ENCODE measurements at places on chromosomes 1 and 21.

DNA sequence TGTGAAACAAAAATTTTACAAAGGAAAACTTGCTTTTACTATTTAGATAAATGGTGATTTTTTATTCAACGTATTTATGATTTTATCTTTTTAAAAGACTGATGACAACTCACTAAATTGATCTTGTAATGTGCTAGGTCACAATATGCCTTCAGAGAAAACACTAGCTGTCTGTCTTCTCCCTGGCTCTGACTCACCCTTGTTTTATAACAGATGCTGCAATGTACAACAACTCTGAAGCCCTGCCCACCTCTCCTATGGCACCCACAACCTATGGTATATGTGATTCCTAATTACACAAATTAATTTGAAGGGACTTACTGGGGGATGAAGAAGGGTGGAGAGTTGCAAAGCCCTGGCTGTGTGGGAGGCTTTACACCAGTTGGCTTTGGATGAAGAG lies 24.7 kb upstream of the HSD17B7 start:
- no peak for DNase-seq

GRCh38 chr1:198122693-198123092 lies 34.1 kb upstream of the NEK7 start:
- no peak for DNase-seq

DNA sequence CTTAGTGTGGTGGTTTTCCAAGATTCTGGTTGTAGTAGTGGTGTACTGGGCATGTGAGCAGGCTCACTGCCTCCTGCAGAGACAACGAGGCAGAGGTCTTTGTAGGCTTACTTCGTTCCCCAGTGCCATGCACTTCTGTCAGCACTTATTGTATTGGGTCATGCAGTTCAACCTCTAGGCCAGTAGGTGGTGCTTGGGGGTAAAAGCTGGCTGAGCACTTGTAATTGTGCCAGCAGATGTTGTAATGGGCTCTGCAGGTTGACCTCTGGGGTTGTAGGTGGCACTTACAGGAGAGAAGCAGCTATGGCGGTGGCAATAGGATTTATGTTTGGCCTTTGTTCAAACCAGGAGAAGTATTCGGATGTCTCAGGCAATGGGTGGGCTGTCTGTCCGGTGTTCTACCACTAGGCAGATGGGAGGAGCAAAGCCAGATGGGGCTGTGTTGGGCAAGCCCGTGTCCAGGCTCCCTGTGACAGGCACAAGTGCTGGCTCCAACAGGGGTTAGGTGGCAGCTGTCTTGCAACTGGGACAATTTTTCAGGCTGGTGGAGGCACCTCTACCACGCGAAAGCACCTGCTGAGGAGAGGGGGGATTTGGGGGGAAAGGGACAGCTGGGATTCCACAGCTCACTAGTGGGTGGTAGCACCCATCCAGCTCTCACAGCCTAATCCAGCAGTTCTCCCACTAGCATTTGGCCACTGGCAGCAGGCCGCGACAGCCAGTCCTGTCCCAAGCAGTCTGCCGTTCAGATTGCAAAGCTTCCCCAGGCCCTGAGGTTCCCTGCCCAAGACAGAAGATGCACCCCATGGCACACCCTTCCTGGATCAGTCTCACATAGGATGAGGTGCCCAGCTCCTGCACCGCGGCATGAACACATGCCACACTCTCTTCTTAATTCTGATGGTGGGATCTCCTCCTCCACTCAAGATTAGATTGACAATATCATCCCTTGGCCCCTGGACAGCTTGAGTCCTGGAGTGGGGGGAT lies 274.5 kb downstream of the CTH start:
- DNase-seq = peak; percentile 92

DNA sequence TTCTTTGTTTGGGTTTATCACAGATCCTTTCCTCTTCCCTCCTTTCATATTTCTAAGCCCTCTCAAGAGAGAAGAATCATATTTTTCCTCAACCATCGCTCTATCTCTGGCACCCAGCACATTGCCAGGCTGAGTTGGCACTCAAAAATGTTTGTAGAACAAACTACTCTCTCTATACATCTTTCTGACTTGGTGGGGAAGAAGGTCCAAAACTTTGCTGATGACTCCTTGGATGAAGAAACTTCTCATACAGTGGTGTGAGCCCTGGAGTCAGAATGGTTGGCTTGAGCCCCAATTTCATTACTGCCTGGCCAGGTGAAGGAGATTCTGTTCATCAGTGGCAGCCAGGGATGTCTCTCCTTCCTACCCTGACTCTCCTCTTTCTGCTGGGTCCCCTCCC lies 11.9 kb downstream of the ALX3 start:
- DNase-seq = no peak

GRCh38 chr1:225999912-226000337 lies 782 bp upstream of the SDE2 start:
- peak; percentile 80 for DNase-seq

DNA sequence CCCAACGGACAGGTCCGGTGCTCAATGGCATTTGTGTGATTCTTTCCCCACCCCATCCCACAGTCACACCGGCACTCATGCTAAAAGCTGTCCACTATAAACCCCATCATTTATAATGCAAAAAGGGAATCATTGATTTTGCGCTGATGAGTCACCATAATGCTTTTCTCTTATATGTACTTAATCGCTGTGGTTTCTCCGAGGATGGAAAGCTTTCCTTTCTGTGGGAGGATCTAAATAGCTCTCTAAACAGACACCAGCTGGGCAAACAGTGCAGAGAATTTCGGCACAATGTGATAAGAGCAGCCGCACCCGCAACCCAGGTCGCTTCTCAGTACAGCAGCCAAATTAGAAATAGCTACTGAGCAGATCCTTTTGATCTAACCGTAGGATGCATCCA lies 85.6 kb downstream of the SETD4 start:
- DNase-seq = peak; percentile 69

GRCh38 chr1:17932164-17932563 lies 175.4 kb upstream of the IGSF21 start:
- DNase-seq = no peak

- no peak for DNase-seq
Measured at GRCh38 chr1:17933501-17933900, 174.1 kb upstream of the IGSF21 start.

- DNase-seq = no peak
Measured at GRCh38 chr1:199877526-199878384, 149.8 kb upstream of the NR5A2 start.

DNA sequence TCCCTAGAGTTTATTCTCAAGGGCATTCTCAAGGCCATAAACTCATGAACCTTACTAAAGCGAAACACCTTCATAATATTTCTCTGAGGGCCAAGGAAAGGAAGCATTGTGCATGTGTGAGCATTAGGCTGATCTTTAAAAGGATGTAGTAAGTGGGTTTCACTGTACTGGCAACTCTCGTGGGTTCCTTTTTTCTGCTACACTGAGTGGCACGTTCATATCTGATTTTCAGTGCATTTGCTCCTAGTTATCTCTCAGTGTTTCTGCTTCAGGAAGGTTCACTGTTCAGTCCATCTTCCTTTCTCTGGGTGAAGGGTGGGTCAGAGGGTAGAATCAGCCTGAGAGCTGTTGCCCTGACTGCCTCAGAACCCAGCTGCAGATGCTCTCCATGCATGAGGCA lies 192.8 kb upstream of the ADGRL2 start:
- DNase-seq = no peak
